OCI-LY7 (cell line): ENCODE measurements at places on chromosomes 2 and 18.

DNA sequence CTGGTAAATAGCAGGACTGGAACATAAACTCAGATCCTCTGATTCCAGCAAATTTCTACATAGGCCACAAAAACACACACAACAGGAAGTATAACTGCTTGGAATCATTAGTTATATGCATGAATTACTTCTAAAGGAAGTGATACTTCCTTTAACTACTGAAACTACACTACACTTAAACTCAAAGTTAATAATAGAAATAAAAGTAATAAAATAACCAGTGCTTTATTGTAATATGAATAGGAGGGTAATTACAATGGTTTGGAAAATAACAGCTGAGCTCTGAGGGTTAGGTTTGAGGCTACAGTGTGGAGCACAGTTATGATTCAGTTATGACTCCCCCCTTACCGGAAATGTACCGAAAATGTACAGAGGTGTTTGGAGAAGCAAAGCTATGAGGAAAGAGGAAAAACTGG, 18.5 kb upstream of the POLI start:
- DNase-seq, result peak; percentile 42

GRCh38 chr18:471716-472115, 28.8 kb downstream of the COLEC12 start:
- no peak for DNase-seq

DNA sequence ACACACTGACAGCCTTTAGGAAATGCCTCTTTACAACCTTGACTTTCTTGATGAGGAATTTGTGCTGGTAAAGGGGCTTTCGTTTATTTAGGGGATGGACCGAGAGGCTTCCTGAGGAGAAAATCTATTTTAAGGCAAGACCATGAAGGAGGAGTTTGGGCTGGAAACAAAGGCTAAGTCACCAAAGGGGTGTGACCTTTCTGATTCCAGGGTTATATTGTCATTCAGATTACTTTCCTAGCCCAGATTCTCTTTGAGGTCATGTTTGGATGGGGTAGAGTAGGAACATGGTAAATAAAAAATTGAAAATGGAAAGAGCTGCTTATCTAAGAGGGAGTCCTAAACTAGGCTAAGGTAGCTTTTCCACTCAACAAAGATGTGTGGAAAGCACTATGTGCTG, 77.1 kb upstream of the UGP2 start:
- no peak for DNase-seq

- DNase-seq, result no peak
These were observed 177.2 kb downstream of the BCL11A start for GRCh38 chr2:60376252-60376651.

- DNase-seq, result no peak
These were observed 62.5 kb downstream of the REEP1 start for GRCh38 chr2:86274918-86275275.

DNA sequence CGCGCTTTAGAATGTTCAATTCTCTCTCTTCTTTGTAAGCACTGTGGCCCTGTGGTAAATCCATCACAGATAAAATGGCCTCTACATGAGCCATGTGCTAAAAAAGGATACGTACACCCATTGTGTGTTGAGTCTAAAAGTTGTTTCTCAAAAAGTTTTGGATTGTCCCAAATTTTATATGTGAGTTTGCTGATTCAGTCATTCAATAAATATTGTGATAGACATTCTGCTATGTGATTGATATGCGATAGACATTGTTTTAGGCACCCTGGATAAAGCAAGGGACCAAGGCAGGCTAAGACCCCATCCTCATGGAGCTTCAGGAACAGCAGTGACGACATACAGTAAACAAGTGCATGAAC, 53.5 kb downstream of the E2F6 start:
- DNase-seq, result no peak

DNA sequence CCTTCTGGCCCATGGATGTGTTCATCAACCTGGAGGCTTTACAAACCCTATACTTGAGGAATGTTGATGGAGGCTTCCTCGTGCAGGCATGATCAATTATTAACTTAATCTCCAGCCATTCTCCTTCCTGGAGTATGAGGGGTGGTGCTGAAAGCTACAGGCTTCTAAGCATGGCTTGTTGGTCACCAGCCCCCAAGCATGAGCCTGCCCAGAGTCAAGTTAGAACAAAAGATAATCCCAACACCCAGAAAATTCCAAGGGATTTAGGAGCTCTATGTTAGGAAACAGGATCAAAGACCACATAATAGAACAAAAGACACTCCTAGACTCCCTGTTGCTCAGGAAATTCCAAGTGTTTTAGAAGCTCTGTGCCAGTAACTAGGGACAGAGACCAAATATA, 63.1 kb downstream of the FAM171B start:
- DNase-seq, result no peak

GRCh38 chr2:224206816-224207215, 167.7 kb upstream of the SERPINE2 start:
- no peak for DNase-seq

- no peak for DNase-seq
These were observed 330.3 kb upstream of the FIGN start for GRCh38 chr2:164066095-164066494.

DNA sequence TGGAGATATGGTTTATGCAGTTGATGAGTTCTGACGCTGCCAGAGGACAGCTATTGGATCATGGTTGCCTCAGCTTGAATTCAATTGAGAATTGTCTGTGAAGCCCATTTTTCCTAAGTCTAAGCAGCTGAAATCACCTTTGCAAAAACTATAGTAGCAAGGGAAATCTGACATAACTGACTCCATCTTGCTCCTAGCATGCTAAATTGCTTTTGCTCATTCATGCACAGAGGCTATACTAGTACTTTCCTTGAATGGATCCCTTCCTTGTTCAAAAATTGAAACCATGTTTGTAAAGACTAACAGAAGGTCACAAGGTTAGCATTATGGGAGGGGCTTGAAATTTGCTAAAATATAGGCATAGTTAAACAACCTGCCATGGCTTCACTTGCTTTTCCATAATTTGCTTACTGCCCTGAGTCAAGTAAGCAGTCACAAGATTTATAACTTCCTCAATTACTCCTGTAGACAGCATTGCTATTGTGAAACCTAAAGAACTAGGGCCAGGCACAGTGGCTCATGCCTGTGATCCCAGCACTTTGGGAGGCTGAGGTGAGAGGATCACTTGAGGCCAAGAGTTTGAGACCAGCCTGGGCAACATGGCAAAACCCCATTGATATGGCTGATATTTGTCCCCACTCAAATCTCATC, 41.2 kb downstream of the CHRNA1 start:
- no peak for DNase-seq

DNA sequence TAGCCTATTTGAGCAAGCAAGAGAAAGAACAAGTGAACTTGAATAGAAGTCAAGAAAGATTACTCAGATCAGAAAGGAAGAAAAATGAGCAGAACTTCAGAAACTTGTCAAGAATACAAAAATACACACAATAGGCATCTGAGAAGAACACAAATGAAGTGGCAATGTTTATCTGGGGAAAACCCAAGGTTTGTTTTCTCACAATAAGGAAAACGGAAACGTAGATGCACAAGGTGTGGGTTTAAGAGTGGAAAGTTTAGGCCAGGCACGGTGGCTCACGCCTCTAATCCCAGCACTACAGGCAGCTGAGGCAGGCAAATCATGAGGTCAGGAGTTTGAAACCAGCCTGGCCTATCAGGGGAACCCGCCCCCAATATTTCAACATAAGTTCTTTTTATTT, 159.5 kb upstream of the GYPC start:
- no peak for DNase-seq

GRCh38 chr2:68292108-68292710, 27.5 kb downstream of the CNRIP1 start:
- DNase-seq, result peak; percentile 77

GRCh38 chr18:12625241-12625640, 32.7 kb downstream of the SPIRE1 start:
- DNase-seq, result no peak

DNA sequence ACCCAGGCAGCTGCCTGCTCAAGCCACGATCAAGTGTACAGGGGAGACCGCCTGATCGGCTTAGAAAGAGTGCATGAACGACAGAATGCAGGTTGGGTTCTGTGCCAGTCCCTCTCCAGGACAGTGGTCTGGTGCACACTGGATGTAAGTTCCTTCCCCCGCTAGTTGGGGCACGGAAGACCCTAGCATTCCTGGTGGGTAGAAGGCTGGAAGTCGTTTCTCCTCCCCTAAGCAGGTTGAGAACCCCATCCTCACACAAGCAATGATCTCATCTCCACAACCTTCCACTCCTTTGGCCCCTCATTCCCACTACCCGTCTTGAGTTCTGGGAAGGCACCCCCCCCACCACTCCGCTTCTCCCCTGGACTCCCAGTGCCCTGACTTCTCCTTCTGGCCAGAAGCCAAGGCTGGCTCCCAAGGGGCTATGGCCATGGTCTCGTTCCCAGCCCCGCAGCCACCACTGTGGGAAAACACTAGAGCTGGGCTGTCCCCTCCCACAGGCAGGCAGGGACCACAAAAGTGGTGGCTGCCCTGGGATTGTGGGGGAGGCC, 1.4 kb upstream of the ANKRD39 start:
- no peak for DNase-seq

GRCh38 chr2:163665817-163666216, 70.0 kb downstream of the FIGN start:
- DNase-seq, result no peak

GRCh38 chr18:63099091-63099840, 220.3 kb downstream of the BCL2 start:
- DNase-seq, result no peak

DNA sequence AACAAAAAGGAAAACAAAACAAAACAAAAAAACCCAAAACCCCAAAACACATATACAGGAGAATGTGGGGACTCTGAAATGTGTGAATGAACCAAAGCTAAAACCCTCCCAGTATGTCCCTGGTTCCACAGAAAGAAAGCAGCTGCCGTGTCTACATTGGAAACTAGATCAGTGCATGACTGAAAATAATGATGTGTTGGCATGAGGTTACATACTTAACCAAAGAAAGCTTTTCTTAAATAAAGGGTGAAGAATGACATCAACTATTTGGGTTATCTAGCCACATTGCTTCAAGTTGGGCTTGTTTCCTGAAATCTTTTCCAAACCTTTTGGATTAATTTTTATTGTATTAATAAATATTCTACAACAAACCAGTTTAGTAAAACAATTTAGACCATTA, 91.9 kb upstream of the FN1 start:
- no peak for DNase-seq

- no peak for DNase-seq
These were observed 65.6 kb downstream of the CYP26B1 start for GRCh38 chr2:72082021-72082601.

- no peak for DNase-seq
These were observed 47.1 kb downstream of the IKZF2 start for GRCh38 chr2:213104092-213104902.

GRCh38 chr18:48230467-48231113, 178.6 kb downstream of the ZBTB7C start:
- DNase-seq, result peak; percentile 14

GRCh38 chr2:178860551-178860950, 53.3 kb upstream of the TTN start:
- no peak for DNase-seq

GRCh38 chr2:109609352-109610024, 4.3 kb downstream of the SEPTIN10 start:
- DNase-seq, result no peak

- peak; percentile 43 for DNase-seq
These were observed 31.2 kb upstream of the SLC66A3 start for GRCh38 chr2:11123856-11124759.

DNA sequence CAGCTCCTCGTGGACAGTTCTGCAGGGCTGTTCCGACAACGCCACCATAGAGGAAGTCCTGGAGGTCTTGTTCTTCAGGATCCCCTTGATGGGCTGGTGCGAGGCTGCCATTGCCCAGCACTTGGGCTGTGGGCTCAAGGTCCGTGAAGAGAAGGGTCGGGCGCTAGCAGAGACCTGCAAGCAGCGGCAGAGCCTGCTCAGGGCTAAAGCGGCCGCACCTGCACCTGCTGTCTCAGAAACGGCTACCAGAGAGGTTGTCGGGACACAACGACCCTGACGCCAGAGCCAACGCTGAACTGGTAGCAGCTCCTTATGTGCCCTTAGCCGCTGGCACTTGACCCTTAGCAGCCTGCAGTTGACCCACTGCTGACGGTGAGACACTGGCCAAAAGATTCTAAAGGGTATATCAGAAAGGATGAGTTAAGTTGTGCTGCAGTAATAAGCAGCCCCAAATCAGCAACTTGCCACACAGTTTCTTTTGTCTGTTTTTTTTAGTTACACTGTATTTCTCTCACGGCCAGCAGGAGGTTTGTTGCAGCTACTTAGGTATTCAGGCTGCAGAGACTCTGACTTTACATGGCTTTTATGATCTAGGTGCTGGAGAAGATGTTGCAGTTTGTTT, 55.5 kb upstream of the ST6GAL2 start:
- no peak for DNase-seq

GRCh38 chr2:95215018-95215612, 7.8 kb downstream of the ZNF892 start:
- DNase-seq, result no peak

DNA sequence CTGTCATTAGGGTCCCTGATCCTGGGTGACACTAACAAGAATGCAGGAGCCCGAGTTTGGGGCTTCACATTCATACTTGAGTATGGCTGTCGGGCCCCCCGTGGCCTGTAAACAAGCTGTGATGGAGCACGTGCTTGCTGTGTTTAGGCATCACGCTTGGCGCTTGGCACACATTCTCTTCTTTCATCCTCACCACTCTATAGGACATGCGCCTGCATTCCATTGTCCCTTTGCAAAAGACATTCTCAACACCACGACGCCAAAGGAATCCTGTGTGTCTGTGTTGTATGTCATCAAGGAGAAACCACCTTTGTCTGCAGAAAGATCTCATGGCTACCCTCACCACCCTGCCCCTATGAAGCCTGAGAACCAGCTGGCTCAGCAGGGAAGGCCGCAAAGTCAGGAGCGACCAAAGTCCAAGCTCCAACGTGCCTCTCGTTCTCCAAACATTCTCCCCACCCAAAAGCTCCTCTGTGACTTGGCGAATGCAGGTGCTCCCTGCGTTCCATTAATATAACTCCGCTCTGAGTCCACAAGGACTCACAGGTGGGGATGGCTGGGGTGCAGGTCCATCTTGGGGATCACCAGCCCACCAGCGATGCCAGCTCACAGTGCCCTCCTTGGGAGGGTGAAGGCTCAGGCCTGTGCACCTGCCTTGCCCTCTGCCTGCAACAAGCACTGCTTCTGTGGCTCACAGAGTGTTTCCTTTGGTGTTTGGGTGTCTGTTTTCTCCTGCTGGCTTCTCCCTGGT, 6.2 kb upstream of the PER2 start:
- DNase-seq, result no peak

DNA sequence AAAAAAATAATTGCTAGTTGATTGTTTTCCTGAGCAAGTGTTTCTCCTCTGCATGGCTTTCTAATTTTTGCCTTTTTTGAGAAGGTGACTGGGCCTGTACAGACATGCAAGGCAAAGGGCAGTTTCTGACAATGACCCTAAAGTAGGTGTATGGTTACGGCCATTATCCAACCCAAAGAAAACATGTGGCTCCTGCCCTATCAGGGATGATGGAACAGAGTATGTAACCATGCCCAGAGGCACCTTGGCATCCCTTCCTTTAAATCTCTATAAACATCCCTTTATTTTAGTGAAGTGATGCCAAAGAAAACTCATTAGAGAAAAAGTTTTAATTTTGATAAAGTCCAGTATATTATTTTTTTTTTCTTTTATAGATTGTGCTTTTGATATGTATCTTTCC, 217.5 kb downstream of the LPIN1 start:
- DNase-seq, result no peak
